ENCODE measurements at places on chromosomes 3 and 15. TPM values are rescaled to one million over a fixed set of nuclear protein-coding genes. Genes with fewer than 3 reads are reported as not detected.

DZIP1L gene
- 7.4 TPM for total RNA-seq

FANCD2OS gene
- not detected for total RNA-seq

WDR93 gene
- total RNA-seq = 0.48 TPM

MYZAP gene
- 0.24 TPM for total RNA-seq

GRK7 gene
- not detected for total RNA-seq

DNA sequence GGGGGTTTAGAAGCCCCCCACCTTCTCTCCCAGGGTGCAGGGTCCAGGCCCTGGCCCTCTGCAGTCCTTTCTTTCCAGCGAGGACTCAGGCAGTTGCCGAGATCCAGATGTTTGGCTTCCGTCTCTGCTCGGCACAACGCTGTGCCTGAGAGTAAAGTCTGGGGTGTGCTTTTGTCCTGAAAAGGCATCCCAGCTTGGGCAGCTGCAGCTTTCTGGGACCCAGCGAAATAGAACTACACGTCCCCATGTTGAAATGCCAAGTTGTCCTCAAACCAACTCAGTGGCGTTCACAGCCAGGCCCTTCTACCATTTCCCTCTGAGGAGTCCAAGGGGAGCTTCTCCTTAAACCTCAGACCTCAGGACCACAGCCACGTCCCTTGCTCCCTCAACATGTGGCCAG, 23.1 kb downstream of the FGD5 start:
- no peak for DNase-seq

GRCh38 chr3:54875596-54876268, 52.1 kb downstream of the LRTM1 start:
- no peak for DNase-seq

- peak; percentile 74 for DNase-seq
Measured at GRCh38 chr3:151439652-151440125, 21.2 kb downstream of the IGSF10 start.

DNA sequence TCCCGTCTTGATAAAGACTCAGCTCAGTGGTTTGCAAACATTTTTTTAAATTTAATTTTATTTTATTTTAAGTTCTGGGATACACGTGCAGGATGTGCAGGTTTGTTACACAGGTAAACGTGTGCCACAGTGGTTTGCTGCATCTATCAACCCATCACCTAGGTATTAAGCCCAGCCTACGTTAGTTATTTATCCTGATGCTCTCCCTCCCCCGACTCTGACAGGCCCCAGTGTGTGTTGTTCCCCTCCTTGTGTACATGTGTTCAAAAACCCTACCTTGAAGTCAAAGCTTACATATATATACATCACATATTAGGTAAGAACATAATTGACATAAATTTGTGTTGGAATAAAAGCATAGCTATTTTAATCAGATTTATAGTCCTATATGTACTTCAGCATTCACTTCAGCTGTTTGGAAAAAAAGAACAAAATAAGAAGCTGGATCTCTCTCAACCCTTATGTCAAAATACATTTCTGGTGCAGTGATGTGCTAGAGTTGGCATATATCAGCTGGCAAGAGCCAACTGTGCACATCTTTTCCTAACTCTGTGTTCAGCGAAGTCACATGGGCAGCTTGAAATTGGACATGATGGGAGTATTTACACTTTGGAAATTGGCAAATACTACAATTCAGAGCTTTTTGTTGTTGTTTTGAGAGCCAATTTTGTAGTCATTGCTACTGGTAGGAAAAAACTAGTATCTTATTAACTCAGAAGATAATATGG, 26.5 kb downstream of the GPR15 start:
- no peak for DNase-seq

DNA sequence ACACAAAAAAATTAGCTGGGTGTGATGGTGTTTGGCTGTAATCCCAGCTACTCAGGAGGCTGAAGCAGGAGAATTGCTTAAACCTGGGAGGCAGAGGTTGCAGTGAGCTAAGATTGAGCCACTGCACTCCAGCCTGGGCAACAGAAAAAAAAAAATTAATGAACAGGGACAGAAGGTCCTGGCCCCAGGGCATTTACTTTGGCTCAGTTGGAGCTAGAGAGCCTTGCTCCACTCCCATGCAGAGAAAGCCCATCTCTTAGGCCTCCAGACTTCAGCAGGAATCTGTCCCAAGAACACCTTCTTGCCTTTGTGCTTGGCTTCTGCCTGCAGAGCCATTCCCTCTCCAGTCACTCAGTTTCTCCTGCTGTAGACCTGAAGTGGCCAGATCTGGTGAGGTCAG, 8.7 kb downstream of the KLHDC8B start:
- DNase-seq = no peak

GRCh38 chr15:58522391-58522790, 90.6 kb downstream of the LIPC start:
- DNase-seq = peak; percentile 59

- DNase-seq = no peak
Measured at GRCh38 chr15:99983886-99984286, 250.6 kb upstream of the LYSMD4 start.

DNA sequence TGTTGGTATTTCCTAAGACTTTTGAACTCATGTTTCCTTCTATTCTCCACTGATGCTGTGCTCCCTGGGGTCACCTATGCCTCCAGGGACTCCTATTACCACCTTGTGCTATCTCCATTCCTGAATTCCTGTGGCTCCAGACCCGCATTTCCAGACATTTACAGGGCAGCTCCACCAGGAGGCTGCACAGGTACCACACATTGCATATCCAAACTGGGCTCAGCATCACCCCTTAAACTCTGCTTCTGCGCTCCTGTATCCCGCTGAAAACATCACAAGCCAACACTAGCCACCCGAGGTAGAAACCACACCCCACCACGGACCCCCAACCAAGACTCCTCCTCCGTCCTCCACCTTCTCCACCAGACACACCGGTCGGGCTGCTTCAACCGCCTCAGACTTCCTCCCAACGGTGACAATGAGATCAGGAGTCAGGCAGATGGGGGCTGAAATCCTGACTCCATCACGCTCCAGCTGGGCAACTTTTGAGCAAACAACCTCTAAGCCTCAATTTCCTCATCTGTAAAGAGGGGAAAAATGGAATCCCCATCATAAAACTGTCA, 10.4 kb downstream of the TNK2 start:
- DNase-seq = no peak

- no peak for DNase-seq
Measured at GRCh38 chr3:194009892-194010533, 125.9 kb upstream of the HES1 start.
